Karpas-422 (cell line): ENCODE measurements at places on chromosomes 6 and 20.

- no peak for DNase-seq
Measured at GRCh38 chr20:49521356-49521755, 38.9 kb upstream of the KCNB1 start.

DNA sequence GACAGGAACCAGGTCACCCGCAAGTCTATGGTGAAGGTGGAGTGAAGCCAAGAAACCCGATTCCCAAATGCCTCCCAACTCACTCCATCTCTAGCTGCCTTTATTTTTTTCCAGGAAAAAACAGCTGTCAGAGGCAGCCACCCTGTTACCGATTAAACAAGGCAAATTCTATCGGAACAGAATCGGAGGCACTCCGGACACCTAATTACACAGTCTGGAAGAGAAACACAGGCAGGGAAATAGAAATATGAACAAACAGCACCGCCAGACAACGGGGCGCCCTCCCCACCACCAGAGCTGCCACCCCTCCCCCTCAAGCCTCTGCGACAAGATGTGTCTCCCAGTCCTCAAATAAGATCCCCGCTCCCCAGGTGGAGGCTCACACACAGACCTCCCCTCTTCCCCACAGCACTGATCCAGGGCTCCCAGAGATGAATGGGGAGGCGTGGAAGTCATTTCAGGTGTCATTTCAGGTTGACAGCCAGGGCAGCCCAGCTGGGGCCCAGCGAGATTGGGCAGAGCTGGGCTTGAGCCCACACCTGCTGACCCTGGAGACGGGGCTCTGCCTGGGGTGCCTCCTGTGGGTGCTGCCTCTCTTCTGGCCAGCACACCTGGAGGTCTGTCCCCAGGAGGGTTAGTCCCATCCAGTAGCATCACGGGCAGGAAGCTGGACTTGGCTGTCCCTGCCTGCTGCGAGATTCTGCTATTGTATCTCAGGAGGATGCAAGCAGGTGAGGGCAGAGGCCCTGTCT, 19.8 kb upstream of the VSTM2L start:
- DNase-seq = no peak

DNA sequence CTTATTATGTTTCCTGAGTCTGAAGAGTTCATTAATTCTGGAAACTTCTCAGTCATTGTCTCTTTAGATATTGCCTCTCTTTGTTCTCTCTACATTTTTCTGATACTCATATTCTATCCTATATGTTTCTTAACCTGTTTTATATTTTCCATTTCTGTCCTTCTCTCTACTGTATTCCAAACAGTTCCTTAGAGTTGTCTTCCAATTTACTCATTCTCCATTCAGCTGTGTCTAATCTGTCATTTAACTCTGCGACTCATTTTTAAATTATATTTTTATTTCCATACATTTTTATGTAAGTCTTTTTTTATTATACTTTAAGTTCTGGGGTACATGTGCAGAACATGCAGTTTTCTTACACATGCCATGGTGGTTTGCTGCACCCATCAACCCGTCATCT, 251.8 kb downstream of the NRN1 start:
- DNase-seq = no peak

DNA sequence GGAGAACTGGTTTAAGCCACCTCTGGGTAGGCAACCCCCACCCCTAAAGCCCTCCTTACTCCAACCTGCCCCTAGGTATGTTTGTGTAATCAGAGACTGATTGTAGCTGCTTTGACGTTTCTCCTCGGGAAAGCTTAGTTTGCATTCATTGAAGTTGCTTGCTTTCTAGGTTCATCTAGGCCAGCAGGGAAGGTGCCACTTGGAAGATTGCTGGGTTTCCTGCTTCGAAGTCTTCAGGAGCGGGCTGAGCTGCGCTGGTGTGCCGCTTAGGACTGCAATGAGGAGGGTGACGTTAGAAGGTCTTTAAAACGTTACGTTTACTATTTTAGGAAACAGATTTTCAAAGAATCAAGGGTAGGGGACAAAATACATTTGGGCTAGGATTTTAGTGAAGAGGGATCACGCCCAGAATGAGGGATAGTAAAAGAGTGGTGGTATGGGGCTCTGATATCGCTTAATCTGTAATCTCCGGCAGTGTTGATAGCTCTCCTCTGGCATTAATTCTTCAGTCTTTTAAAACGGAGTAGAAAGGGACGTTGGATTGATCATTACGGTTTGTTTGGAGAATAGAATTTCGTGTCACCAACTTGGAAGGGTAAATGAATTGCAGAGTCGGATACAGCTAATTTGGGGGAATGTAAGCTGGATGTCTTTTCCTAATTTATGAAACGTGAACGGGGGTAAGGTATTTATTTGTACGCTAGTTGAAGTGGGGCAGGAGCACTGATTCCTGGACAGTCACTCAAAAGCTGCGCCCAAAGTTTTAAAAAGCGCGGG, 92.6 kb upstream of the PRDM1 start:
- no peak for DNase-seq

- no peak for DNase-seq
Measured at GRCh38 chr6:73558624-73559398, 38.0 kb upstream of the EEF1A1 start.

GRCh38 chr6:119197271-119197670, 118.8 kb upstream of the FAM184A start:
- DNase-seq = no peak

DNA sequence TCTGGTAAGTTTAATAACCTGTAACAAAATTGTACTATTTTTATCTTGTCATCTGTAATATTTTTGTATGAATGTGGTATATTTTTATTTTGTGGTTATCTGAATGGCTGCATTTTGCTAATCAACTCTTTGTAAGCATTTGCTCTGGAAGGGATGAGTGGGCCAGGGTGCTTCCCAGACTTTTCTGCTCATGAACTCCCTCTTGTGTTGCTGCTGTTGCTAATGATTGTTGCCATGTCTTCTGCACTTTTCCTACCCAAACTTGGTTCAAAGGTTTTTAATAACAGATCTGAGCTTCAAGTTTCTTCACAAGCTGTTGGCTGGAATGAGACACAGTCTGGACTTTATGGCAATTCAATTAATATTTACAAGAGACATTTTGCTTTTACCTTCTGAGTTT, 1005.7 kb downstream of the HACE1 start:
- DNase-seq = peak; percentile 19

DNA sequence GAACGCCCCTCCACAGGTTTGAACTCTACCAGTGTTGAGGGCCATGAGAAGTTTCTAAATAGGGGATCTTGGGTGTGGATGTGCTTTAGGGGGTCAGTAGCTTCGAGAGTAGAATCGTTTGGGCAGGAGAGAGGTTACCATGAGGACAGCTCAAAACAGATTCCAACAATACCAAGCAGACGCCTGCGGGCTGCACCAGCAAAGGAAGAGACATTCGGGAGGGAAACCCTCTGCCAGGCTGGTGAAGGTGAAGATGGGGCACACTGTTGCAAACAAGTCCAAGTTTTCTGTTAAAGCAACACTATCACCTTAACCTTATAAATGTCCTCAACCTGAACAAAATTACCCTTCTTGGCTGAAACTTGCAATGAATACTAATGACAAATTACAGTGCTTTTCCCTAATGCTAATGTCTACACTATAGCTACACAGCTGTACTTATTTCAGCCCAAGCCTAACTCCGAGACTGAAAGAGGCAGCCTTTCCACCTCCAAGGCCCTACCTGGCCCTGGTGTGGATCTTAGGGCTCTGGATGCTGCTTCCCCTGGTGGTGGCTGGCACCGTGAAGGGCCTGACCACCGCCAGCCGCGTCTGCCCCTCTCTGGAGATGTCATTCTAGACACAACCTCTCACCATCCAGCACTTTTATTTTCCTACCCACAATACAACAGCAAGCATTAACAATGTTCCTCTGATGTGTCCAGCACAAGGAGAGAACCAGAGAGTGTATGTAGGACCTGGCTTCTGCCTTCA, 80.1 kb downstream of the DLL1 start:
- no peak for DNase-seq

DNA sequence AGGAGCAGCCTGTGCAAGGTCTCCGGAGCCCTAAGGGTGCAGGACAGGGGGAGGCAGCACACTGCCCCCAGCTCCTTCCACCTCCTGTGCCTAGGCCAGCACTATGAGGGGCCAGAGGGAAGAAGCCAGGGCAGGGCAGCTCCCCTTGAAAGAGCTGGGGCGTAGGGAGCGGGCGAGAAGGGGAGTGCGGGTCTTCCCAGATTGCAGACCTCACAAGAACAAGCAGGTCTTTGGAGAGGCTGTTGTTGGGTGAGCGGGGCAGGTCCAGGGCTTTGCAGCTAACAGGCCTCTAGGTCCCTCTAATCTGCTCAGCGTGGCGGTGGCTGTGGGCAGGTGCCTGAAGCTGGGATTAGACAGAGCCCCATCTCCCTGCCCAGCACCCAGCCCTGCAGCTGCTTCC, 22.4 kb upstream of the CST1 start:
- no peak for DNase-seq

GRCh38 chr20:37526238-37526838, 1.3 kb downstream of the BLCAP start:
- peak; percentile 60 for DNase-seq

DNA sequence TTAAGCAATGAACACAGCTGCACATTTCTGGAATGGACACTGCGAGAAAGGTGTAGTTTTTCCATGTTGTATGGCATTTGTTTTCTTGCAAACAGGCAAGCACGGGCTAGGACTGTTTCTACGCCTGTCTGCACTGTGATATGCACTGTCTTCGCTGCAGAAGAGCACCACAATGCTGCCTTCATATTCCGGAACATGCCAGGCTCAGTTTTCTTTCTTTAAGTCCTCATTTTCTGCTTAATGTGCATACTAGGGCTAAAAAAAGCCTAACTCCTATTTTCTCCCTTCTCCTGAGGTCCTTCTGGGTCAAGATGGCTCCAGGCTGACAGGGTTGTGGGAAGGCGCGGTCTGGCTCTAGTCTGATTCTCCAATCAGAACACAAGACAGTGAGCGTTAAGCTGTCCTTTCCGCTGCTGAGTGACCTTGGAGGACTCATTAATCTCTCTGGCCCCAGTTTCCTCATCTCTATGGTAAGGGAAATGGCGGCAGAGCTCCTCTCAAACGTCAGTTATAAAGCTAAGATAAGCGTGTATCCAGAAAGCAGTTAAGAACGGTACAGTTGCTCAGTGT, 379.9 kb downstream of the C6orf118 start:
- no peak for DNase-seq
